DND-41 (cell line): ENCODE measurements at places on chromosomes 16 and 17.

DNA sequence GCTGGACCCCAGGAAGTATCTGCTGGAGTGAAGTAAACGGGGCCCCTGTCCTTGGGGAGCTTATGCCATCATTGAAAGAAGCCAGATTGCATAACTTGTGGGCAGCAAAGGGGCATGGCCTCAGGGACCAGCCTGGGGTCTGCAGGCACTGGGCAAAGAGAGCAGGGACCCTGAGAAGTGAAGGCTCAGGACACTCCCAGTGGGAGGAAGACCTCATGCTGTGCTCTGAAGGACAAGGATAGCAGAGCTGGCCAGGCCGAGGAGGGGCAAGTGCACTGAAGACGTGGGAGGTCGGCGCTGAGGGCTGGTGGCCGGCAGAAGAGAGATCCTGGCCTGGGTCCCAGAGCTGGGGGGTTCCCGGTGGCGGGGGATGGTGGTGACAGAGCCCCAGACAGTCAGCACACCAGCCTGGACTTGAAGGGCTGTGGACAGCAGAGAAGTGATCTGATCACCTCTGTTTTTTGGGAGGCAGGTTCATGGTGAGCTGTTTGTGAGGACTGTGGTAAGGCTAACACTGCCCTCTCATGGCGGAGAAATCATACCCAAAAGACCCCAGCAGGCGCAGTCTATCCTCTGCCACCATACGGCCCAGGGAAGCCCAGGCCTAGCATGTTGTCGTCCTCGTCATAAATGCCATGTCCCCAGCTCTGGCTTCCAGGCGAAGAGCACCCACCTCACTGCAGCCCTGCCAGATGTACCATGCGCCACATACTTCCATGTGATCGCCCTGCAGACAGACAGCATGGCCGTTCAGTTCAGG lies 7.1 kb upstream of the CNP start:
- no peaks in the 10 kb centered on the region for H3K36me3 ChIP-seq
- H3K4me1 ChIP-seq, result peaks cover 4% of the 10 kb centered on the region; the same call in 1 of the 2 replicates
- DNase-seq, result peak; percentile 22
- H3K4me3 ChIP-seq, result no peak overlapping the region
- no peaks in the 10 kb centered on the region for H3K27me3 ChIP-seq
- H3K27ac ChIP-seq, result no peak overlapping the region

DNA sequence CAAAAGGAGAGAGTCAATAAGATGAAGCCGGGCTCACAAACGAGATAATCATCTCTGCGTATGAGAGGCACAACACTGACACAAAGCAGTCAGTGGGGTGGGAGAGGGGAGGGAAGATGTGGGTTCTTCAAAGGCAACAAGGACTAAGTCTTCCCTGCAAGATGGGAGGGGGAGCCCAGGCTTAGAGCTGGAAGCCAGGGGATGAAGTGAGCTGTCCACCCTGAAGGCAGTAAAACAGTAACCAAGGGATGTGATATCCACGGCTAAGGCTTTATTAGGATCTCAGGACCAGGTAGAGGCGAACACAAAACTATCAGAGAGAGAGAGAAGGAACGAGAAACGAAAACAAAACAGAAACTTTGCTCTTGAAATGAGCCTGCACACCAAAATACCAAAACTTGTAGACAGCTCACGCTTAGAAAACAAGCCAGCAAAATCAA lies 115.9 kb downstream of the DYNLRB2 start:
- peaks cover 4% of the 10 kb centered on the region for H3K27me3 ChIP-seq
- no peak overlapping the region for H3K27ac ChIP-seq
- H3K4me3 ChIP-seq, result no peak overlapping the region
- H3K36me3 ChIP-seq, result no peaks in the 10 kb centered on the region

DNA sequence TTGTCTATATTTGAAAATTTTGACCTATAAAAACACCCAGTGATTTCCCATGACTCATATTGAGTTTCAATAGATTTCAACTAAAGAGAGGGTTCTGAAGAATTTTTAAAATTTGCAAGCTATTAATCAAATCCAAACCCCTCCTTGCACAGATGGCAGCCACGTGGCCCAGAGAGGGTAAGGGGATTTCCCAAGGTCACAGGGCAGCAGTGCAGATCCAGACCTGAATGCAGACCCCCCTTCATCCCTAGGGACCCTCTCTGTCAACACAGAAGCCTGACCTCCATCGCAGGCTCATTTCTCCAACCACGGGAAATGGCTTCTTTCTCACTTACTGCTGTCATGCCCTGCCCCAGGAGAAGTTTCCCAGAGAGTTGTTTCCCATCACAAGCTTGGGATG lies 24.7 kb upstream of the CES5A start:
- no peaks in the 10 kb centered on the region for H3K36me3 ChIP-seq
- H3K27ac ChIP-seq, result no peak overlapping the region
- H3K27me3 ChIP-seq, result no peaks in the 10 kb centered on the region
- H3K4me3 ChIP-seq, result no peak overlapping the region

- no peak overlapping the region for H3K27ac ChIP-seq
- no peaks in the 10 kb centered on the region for H3K4me1 ChIP-seq
- H3K27me3 ChIP-seq, result no peaks in the 10 kb centered on the region
- no peak for DNase-seq
- H3K4me3 ChIP-seq, result no peak overlapping the region
These were observed 9.0 kb upstream of the CLEC18A start for GRCh38 chr16:69942099-69942491.

GRCh38 chr17:50560931-50561745 lies 623 bp downstream of the CACNA1G start:
- no peak overlapping the region for H3K4me3 ChIP-seq
- H3K36me3 ChIP-seq, result no peaks in the 10 kb centered on the region
- H3K27ac ChIP-seq, result no peak overlapping the region
- peaks cover 21% of the 10 kb centered on the region for H3K27me3 ChIP-seq
- no peaks in the 10 kb centered on the region for H3K4me1 ChIP-seq

- H3K36me3 ChIP-seq, result no peaks in the 10 kb centered on the region
- no peak for DNase-seq
- no peaks in the 10 kb centered on the region for H3K4me1 ChIP-seq
- no peak overlapping the region for H3K27ac ChIP-seq
- H3K4me3 ChIP-seq, result no peak overlapping the region
- H3K27me3 ChIP-seq, result peaks cover 14% of the 10 kb centered on the region
These were observed 8.1 kb upstream of the CXCL16 start for GRCh38 chr17:4747847-4748246.

- no peaks in the 10 kb centered on the region for H3K36me3 ChIP-seq
- H3K4me1 ChIP-seq, result no peaks in the 10 kb centered on the region
- no peak overlapping the region for H3K27ac ChIP-seq
These were observed 15.4 kb upstream of the DYNLRB2 start for GRCh38 chr16:80525420-80525819.

GRCh38 chr16:67170168-67170948 lies at the start of gene NOL3:
Gene NOL3, plus strand, starts transcription at chr16:67170538.
- peaks cover 3% of the 10 kb centered on the region for H3K27me3 ChIP-seq
- peaks cover 31% of the 10 kb centered on the region for H3K4me1 ChIP-seq
- peak; percentile 66 for DNase-seq
- H3K36me3 ChIP-seq, result no peaks in the 10 kb centered on the region

DNA sequence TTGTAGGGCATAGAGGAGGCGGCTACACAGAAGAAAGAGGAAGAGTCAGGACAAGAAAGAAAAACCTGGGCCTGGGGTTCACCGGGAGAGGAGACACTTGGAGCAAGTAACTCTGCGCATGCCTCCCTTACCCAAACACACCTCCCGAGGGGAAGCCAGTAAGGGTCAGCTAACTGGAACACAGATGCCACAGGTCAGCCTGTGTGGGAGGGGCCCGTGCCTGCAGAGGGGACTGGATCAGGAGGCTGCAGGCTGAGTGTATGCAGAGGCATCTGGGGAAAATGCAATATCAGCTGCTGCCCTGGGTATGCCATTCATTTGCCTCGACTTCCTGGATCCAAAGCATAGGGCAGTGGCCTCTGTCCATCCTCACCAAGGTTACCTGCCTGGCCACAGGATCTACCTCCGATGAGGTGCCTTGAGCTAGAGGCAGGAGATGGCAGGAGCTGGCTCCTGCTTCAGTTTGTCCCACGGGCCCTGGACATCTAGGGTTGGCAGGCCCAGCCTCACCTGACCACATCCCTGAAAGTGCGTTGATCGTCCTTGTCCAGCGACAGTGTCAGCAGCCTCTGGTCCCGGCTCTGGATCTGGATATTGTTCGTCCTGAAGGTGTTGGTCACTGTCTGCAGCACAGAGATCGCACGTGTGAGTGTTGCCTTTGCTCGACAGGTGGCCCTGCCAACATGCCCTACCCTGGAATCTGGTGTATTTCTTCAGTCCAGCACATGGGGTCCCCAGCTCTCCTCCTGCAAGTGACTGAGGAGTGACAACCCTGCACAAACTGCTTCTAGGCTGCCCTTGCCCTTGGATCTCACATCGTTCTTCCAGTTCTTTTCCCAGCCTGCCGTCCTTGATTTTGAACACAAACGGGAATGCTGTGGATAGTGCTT lies 4.6 kb upstream of the MFSD6L start:
- H3K36me3 ChIP-seq, result peaks cover 47% of the 10 kb centered on the region
- no peak overlapping the region for H3K4me3 ChIP-seq
- H3K27me3 ChIP-seq, result no peaks in the 10 kb centered on the region
- H3K27ac ChIP-seq, result no peak overlapping the region
- no peaks in the 10 kb centered on the region for H3K4me1 ChIP-seq

DNA sequence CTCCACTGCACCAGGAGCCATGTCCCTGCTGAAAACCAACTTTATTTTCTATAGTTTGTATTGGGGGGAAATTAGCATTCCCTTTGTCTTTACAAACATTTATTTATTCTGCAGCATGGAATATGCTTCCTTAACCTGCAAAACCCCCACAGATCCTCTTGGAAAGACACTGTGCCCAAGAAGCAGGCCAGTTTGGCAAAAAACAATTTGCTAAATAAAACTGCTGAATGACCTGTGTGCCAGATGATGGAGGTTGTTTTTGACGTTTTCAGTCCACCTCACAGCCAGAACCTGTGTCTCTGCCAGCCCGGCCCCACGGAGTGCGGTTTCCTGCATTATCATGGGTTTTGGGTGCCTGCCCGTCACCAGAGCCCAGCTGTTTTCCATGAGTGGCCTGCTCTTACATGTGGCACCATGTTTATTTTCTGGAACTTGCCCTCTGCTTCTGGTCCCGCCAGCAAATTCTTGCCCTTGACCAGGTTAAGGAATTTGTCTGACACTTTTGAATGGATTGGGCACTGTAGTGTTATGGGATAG lies 26.4 kb downstream of the ORC6 start:
- H3K36me3 ChIP-seq, result no peaks in the 10 kb centered on the region
- no peaks in the 10 kb centered on the region for H3K27me3 ChIP-seq
- H3K27ac ChIP-seq, result no peak overlapping the region
- DNase-seq, result no peak
- H3K4me3 ChIP-seq, result no peak overlapping the region
- H3K4me1 ChIP-seq, result no peaks in the 10 kb centered on the region

DNA sequence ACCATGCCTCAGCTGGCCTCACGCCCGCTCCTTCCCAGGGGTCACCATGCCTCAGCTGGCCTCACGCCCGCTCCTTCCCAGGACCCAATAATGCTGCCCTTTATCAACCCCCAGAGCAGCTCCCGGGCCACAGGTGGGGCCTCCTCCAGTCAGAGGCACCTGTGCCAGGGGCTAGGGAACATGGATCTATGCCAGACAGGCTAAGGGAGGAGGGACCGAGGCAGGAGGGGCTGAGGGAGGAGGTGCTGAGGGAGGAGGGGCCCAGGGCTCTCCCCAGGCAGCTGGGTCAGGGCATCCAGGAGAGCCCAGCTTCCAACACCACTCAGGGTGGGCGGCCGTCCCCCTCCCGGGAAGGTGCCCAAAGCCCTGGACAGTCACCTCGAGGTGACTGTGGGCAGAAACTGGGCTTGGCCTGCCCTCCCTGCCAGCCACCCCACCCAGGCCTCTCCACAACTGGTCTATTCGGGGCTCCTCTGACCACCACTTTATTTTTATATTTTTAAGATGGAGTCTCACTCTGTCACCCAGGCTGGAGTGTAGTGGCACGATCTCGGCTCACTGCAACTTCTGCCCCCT lies 19.4 kb downstream of the UTS2R start:
- DNase-seq, result no peak
- H3K27ac ChIP-seq, result no peak overlapping the region
- H3K36me3 ChIP-seq, result peaks cover 25% of the 10 kb centered on the region
- no peaks in the 10 kb centered on the region for H3K4me1 ChIP-seq
